ENCODE measurements at places on chromosomes 6 and 20. TPM values are rescaled to one million over a fixed set of nuclear protein-coding genes. Genes with fewer than 3 reads are reported as not detected.

GRCh38 chr6:79574630-79575225 is 37.5 kb upstream of the LCA5 start:
- DNase-seq: no peak
- no peak overlapping the region for H3K4me3 ChIP-seq
- peaks cover 18% of the 10 kb centered on the region for H3K4me1 ChIP-seq
- H3K27me3 ChIP-seq: no peaks in the 10 kb centered on the region
- H3K27ac ChIP-seq: no peak overlapping the region

- no peak overlapping the region for H3K4me3 ChIP-seq
- H3K27me3 ChIP-seq: no peaks in the 10 kb centered on the region
- H3K36me3 ChIP-seq: no peaks in the 10 kb centered on the region
- no peak overlapping the region for H3K27ac ChIP-seq
Measured at GRCh38 chr6:159311618-159312017, 142.4 kb downstream of the FNDC1 start.

- no peaks in the 10 kb centered on the region for H3K36me3 ChIP-seq
- no peaks in the 10 kb centered on the region for H3K27me3 ChIP-seq
- no peak overlapping the region for H3K4me3 ChIP-seq
- DNase-seq: no peak
- no peak overlapping the region for H3K27ac ChIP-seq
Measured at GRCh38 chr6:143005816-143006215, 54.9 kb upstream of the AIG1 start.

ESR1 gene
- polyA plus RNA-seq: 0.77 TPM

- H3K4me3 ChIP-seq: no peak overlapping the region
- no peak for DNase-seq
- no peaks in the 10 kb centered on the region for H3K36me3 ChIP-seq
- H3K27ac ChIP-seq: no peak overlapping the region
- no peaks in the 10 kb centered on the region for H3K4me1 ChIP-seq
Measured at GRCh38 chr6:16956361-16956760, 145.5 kb upstream of the STMND1 start.

GRCh38 chr6:143536866-143537691 is 25.6 kb upstream of the FUCA2 start:
- H3K36me3 ChIP-seq: no peaks in the 10 kb centered on the region
- peak overlapping the region; percentile 41 for H3K4me3 ChIP-seq
- no peak for DNase-seq

- peak overlapping the region; percentile 73 for H3K27ac ChIP-seq
- H3K27me3 ChIP-seq: no peaks in the 10 kb centered on the region
- no peak for DNase-seq
- peak overlapping the region; percentile 80 for H3K4me3 ChIP-seq
- peaks cover 15% of the 10 kb centered on the region for H3K4me1 ChIP-seq
- no peaks in the 10 kb centered on the region for H3K36me3 ChIP-seq
Measured at GRCh38 chr6:26172608-26172968, 85.4 kb downstream of the HFE start.

- H3K4me3 ChIP-seq: no peak overlapping the region
- DNase-seq: no peak
- no peak overlapping the region for H3K27ac ChIP-seq
- H3K27me3 ChIP-seq: no peaks in the 10 kb centered on the region
Measured at GRCh38 chr6:71727632-71728294, 158.6 kb upstream of the RIMS1 start.

DNA sequence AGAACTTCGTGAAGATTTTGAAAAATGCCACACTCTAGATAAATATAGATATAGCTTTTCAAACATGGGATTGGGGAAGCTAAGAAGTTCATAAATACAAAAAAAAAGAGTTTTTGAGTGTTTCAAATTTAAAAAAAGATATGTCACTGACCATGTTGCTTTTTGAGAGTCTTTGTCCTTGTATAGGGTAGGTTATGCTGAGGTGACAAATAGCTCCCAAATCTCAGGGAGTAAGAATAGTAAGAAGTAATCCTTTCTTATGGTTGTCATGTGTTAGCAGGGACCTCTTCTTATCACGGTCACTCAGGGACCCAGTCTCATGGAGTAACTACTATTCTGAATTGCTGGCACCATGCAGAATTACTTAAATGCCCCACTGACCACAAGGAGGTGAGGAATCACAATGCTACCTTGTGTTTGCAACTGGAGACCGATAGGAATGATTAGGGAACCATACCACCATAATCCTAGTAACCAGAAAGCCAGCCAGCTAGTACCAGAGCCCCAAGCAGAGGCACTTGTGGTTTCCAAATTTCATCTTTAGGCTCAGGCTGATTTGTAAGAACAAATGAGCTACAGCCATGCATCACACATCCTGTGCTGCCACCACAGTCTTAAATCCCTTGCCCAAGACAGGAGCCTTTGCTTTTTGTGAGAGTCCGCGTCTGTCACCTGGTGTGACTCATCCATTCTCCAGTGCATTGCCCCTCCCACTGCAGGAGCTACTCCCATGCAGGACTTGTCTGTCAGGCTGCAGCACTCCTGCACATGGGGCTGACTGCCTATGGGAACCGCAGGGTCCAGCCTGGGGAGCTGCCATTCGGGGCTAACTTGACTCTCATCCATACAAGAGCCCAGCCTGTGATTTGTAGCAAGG is 42.4 kb upstream of the ADGRF4 start:
- no peak overlapping the region for H3K4me3 ChIP-seq
- no peaks in the 10 kb centered on the region for H3K36me3 ChIP-seq
- peaks cover 20% of the 10 kb centered on the region for H3K4me1 ChIP-seq
- H3K27me3 ChIP-seq: no peaks in the 10 kb centered on the region
- no peak overlapping the region for H3K27ac ChIP-seq

HBS1L gene
- 61.6 TPM for polyA plus RNA-seq

GRCh38 chr6:123677897-123678296 is 41.1 kb upstream of the TRDN start:
- no peak overlapping the region for H3K4me3 ChIP-seq
- H3K27ac ChIP-seq: no peak overlapping the region
- H3K36me3 ChIP-seq: no peaks in the 10 kb centered on the region
- no peak for DNase-seq

DNA sequence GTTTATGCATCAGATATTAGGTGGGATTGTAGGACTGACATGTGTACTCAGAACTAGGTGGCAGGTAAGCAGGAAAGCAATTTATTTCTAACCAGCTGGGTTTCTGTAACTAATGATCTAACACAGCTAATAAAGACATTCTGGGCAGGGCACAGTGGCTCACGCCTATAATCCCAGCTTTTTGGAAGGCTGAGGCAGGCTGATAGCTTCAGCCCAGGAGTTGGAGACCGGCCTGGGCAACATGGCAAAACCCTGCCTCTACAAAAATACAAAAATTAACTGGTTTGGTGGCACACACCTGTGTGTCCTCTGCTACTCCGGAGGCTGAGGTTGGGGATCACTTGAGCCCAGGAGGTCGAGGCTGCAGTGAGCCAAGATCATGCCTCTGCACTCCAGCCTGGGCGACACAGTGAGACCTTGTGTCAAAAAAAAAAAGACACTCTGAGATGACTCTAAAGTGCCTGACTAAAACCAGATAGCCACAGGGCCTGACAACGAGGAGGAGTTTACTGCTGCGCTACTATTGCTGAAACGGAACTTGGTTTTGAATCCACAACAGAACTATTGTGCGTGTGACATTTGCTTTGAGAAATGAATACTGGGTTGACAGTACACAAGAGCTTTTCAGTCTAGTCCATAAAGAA is 29.2 kb upstream of the CEP85L start:
- H3K4me1 ChIP-seq: peaks cover 4% of the 10 kb centered on the region
- H3K27ac ChIP-seq: no peak overlapping the region
- no peak overlapping the region for H3K4me3 ChIP-seq
- H3K27me3 ChIP-seq: no peaks in the 10 kb centered on the region

PRPH2 gene
- 0.01 TPM for polyA plus RNA-seq

DNA sequence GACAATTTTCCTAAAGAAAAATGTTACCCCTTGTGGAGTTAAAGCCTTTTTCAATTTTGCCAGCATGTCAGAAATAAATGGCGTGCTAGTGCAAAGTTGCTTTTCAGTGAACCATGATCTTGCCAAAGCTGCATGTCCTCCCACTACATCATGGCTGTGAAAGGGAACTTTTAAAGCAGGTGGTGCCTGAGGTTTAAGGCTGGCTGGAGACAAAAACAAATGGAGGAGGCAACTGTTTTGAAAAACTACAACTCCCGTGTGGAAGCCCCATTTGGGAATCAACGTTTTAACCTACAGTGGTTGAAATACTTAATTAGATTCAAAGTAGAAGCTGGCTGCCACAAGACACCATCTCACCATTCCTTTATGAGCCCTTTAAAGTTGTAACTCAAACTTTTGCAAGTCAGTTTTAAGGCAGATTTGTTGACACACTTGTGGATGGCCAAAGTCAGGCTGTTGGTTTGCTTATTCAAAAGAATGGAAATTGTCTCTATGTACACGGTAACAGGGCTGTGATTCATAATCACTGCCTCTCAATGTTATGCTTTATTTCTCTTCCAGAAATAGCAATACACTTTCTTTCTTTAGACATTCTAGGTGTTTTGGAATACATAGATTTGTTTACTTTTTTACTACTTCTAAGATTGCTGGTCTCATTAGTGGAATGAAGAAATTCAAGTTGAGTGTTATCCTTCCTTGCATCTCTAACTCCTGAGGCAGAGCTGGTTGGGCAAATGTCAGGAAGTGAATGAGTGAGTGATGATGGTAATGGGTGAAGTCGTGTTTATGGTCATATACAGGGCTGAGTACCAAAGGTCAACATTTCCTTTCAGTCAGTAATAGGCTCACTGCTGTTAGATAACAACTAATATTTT is 196.4 kb upstream of the GMDS start:
- no peak overlapping the region for H3K27ac ChIP-seq
- H3K36me3 ChIP-seq: no peaks in the 10 kb centered on the region
- no peak for DNase-seq
- no peaks in the 10 kb centered on the region for H3K4me1 ChIP-seq
- peaks cover 3% of the 10 kb centered on the region for H3K27me3 ChIP-seq
- no peak overlapping the region for H3K4me3 ChIP-seq

DNA sequence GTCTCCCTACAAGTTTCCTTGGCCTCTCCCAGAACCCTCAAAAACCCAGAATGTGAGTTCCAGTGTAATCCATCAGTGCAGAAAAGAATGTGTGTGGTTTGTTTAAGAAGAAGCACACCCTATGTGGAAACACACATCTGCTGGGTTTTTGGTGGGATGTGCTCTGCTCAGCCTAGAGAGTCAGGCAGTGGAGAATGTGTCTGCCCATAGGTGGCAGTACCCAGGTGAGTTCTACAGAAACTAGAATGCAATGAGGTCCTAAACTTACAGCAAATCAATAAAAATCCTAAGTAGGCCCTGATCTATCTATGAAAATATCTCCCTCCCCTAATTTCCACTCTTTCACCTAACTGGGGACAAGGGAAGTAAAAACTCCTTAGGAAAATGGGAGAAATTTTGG is 437.3 kb downstream of the DHX35 start:
- H3K36me3 ChIP-seq: no peaks in the 10 kb centered on the region
- no peak for DNase-seq
- H3K27ac ChIP-seq: no peak overlapping the region
- no peaks in the 10 kb centered on the region for H3K27me3 ChIP-seq
- no peak overlapping the region for H3K4me3 ChIP-seq
- H3K4me1 ChIP-seq: no peaks in the 10 kb centered on the region

NHSL1 gene
- polyA plus RNA-seq: 28.1 TPM

DNA sequence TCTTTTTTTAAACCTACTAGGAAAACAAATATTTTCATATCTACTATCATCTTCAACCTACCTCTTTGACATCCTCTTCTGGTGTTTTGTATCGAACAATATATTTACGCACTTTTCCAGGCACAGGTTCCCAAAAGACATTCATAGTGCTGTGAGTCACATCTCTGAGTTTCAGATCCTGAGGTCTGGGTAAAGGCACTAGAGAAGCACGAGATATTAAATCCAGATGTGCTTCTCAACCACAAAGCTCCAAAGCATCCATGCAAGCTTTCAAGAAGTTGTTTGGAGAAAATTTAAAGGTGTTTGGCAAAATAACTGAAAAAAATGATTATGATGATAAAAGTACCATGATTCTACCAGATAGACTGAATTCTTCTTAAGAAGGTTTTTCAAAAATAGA is 62.7 kb downstream of the COL12A1 start:
- H3K27me3 ChIP-seq: no peaks in the 10 kb centered on the region
- no peaks in the 10 kb centered on the region for H3K4me1 ChIP-seq
- H3K27ac ChIP-seq: no peak overlapping the region
- peaks cover 18% of the 10 kb centered on the region for H3K36me3 ChIP-seq

DNA sequence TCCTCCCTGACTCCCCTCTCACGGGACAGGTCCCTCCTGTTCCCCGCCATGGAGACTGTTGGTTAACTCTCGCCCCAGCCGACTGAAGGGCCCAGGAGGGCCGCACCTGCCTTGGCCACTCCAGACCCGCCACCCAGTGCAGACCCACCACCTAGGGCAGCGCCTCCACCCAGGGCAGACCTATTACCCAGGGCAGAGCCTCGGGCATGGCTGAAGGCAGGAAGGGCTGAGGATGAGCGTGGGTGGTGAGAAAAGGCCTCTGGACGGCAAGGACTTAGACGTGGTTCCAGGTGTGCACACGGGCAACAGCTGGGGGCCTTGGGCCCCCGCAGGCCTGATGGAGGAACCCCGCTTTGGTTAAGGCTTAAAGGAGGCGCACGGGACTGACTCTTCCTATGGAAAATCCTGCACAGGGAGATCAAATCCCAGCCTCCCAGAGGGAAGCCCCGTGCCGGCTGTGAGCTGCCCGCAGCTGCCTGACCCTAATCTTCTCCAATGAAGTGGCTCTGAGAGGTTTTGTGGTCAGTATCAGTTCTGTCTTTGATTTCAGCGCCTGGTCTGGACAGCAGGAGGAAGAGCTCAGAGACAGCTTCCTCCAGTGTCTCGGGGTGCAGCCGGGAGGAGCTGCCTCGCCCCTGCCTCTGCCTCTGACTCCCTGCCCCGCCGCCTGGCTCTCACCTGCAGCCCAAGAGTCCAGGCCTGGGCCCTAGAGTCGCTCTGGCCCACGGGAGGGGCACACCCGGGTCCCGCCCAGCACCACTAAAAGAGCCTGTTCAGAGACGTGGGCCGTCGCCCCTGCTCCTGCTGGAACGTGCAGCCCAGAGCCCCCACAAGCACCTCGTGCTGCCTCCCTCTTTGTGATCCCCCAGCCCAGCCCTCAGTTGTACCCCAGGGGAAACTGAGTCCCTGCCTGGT is 12.1 kb upstream of the CHRNA4 start:
- H3K36me3 ChIP-seq: no peaks in the 10 kb centered on the region
- no peak overlapping the region for H3K27ac ChIP-seq
- peaks cover 38% of the 10 kb centered on the region for H3K27me3 ChIP-seq
- H3K4me1 ChIP-seq: no peaks in the 10 kb centered on the region

DNA sequence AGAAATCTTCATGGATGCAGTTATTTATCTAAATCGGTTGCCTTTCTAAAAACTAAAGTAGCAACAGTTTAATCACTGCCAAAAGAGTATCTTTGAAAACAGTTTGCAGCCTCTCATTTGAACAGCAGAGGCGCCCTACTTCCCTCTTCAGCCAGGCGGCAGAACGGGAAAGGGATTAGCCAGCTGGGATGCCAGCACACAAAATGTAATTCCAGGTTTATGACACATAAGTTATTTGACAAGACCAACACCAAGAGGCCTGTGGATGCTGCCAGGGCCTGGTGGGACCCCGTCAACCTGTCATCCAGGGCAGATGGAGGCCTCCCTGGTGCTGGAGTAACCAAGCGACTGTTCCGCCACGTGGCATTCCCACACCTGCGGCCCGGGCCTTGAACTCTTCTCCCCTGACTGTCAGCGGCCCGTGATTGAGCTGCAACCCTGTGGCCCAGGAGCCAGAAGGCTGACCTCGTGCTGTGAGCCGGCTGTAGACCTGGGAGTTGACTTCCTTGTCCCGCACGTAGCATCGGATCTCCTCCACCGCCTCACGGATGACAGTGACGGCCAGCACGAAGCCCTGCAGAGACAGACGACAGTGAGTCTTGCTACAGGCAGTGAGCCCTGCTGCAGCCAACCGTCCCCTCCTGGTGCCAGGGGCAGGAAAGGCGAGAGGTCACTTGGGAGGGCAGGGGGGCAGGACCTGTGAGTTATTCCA is 55.5 kb downstream of the ATP9A start:
- no peaks in the 10 kb centered on the region for H3K27me3 ChIP-seq
- no peak for DNase-seq
- H3K27ac ChIP-seq: no peak overlapping the region
- no peaks in the 10 kb centered on the region for H3K4me1 ChIP-seq
- peaks cover 2% of the 10 kb centered on the region for H3K36me3 ChIP-seq

All from keratinocyte (primary cell).